ENCODE measurements at places on chromosomes 1 and 21.

GRCh38 chr1:211736351-211736915, 61.0 kb upstream of the NEK2 start:
- DNase-seq: no peak

DNA sequence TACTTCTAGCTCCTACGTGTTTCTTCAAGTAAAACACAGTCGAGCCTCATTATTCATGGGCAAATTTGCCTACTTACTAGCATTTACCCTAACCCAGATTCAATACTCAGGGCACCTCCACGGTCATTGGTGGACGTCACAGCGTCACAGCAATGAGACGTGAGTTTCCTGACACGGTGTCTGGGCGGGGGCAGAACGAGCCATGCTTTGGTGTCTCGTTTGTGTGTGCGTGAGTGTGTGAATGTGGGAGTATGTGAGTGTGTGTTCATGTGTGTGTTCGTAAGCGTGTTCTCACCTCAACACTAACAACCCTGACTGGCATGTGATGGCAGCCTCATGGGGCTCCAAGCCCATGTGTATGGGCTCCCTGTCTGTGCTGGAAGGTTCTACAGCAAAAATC, 17.5 kb upstream of the COL18A1 start:
- no peak for DNase-seq

- DNase-seq: peak; percentile 21
Measured at GRCh38 chr21:46666941-46667740, 31.7 kb downstream of the PRMT2 start.

- DNase-seq: no peak
Measured at GRCh38 chr1:208997726-208998312, 585.7 kb upstream of the CAMK1G start.

DNA sequence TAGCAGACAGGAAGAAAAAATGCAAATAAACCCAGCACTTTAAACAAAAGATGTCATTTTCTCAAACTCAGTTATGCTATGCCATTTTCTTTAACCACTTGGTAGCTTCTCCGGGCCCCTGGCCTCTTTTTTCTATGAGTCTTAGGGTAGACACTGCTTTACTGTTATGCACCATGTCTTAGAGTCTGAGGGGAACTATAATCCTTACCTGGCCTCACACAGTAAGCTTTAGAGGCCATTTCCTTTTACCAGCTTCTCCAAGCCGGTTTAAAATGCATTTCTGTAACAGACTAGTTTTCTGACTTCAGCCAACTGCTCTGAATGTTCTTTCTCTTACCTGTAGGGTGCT, 73.7 kb upstream of the EDEM3 start:
- no peak for DNase-seq

GRCh38 chr1:221695301-221695700, 46.6 kb downstream of the DUSP10 start:
- no peak for DNase-seq

DNA sequence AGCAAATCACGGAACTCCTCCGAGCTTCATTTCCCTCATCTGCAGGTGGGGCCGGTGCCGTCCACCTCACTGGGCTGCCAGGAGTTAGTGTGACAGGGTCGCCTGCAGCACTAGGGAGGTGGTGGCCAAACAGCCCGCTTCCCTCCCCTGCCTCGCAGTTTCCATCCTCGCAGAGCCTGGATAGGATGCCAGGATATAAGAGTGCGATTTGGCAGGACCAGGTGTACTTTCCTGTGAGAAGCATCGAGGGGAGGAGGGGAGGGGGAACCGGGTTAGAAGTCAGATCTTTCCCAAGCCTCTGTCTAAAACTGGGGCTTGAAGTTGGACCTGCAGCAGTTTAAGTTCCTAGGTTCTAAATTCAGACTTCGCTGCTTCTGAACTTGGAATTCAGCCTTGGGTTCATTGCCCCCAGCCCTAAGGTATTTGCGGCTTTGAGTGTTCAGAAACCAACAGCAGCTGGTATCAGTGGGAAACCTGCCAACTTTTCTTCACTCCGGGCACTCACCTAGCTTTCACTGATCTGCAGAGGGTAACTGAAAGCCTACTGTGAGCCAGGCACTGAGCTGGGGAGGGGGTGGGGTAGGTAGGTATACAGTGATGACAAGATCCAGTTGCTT, 1.7 kb upstream of the JUN start:
- DNase-seq: peak; percentile 17

DNA sequence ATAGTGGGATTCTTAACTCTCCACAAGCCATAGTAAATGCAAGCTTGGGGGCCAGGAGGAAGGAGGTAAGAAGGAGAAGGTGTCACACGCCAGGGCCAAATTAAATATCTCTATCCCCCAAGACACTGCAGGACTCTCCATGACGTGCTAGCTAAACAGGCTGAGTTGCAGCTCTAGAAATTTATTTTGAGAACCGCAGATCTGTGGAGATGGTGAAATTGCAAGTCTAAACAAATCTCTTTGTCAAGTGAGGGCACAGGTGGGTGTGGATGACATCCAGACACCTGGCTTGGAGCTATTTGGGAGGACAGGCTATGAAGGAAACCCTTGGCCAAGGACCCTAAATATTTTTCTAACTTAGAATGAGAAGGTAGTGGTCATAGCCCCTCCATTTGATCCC, 39.5 kb upstream of the USP1 start:
- no peak for DNase-seq

- no peak for DNase-seq
Measured at GRCh38 chr1:3584915-3585314, 26.4 kb downstream of the MEGF6 start.

DNA sequence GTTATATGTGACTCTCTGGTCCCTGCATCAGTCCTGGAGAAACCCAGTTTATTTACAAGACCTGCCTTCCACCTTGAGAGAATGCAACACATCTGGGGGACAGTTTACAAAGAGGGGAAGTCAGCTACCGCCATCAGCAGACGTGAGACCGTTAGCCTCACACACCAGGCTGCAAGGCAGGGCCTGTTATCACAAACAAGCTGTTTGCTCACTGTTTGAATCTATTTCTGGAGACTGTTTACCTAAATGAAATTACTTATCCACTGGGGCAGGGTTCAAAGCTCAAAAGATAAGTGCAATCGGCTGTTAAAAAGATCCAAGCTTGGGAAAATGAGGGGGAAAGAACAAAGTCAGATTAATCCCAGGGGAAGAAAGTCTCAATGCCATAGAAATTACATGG, 134.4 kb downstream of the ZNF281 start:
- no peak for DNase-seq

- DNase-seq: no peak
Measured at GRCh38 chr21:45264146-45264911, 23.4 kb downstream of the POFUT2 start.

GRCh38 chr1:245235156-245235555, 80.4 kb downstream of the KIF26B start:
- no peak for DNase-seq

- no peak for DNase-seq
Measured at GRCh38 chr21:30268608-30269197, 14.0 kb downstream of the KRTAP24-1 start.

- peak; percentile 76 for DNase-seq
Measured at GRCh38 chr1:58816072-58816746, 32.4 kb upstream of the JUN start.

DNA sequence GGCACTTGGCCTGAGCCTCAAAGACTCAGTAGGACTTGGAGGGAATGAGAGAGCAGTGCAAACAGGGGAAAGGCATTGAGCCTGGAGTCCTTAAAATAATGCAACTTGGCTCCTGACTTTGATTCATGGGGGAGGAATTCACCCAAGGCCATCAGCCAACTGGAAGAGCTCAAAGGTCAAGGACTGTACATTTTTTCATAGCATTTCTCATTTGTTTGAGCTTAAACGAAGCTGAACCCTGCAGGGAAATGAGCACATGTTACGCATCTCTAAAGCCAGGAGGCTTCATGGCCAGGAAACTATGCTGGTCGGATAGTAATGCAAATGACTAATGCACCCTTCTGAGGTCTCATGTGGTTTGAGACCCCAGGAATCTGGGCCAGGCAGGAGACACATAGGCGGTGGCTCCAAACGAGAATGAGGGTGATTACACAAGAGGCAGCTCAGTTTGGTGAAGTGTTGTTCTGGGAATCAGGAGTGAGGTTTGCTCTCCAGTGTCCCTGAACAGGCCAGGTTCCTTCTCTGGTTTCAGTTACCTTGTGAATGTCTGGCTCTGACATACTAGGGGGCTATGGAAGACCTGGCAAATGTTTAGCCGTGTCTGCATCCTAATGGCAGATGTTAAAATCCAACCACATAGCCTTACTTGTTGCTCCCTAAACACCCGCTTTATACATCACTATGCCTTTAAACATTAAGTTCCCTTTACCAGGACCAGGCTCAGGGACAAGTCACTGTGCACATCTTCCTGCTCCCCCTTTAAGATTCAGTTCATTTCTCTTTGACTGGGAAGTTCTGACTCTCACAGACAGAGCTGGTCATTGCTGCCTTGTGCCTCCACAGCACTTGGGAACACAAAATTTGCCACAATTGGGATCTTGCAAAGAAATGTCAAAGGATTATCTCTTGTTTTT, 503.9 kb upstream of the USP24 start:
- no peak for DNase-seq

DNA sequence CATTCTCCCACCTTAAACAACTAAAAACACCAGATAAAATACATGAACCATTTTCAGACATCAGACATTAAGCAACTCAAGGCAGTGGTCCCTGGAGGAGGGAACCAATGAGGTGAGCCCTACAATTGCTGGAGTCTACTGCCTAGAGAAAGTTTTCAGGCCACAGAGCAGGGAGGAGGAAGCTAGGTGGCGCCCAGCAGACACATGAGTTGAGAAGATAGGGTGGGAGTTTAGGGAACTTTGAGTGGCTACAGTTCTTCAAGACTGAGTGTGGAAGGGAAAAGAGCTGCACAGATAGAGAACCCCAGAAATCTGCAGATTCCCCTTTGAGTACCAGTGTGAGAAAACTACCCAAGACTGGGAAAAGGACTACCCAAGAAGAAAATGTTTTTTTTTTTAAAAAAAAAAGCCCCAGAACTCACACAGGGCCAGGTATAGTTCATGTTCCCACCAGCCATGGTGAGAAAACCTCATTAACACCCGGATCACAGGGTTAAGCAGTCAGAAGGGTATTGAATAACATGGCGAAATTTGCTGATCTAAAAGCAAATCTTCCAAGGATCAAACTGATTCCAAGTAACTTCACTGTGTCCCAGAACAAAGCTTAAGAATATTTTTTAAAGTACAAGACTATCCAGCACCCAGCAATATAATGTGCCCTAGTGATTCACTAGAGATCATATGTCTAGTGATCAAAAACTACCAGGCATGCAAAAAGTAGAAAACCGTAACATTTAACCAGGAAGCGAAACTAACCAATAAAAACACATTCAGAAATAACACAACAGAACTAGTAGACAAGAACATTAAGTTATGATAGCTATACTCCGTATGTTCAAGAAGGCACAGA, 12.0 kb downstream of the ALDH9A1 start:
- no peak for DNase-seq

DNA sequence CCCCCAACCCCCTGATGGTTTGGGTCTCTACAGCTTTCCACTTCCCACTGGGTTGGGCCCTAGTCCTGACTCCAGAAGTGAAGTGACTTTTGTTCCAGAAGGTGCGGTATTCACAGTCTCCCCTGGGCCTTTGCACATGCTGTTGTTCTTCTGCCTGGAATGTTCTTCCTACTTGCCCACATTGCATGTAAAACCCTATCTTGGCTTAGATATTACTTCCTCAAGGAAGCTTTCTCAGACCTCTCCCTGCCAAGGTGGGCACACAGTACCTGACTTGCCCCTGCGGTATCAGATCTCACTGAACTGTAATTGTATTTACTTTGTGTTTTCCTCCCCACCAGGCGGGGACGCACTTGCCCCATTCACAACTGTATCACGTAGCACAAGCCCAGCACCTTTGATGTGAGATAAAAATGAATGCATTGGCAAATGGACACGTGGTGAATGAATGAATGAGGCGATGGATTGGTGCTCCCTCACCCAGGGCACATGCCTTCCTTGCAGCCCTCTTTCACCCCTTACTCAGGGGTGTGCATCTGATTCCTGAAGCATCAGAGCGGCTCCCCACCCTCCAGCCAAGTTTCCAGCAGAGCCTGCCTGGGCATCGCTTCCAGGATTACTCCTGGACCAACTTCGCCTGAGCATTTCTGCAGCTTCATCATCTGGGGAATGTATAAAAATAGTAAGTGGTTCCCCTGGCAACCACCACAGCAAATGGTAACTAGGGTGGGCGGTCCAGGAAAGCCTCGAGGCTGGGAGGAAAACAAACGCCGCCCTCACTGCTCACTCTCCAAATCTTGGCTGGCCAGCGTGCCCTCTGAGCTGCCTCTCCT, 19.8 kb downstream of the NENF start:
- no peak for DNase-seq

- DNase-seq: no peak
Measured at GRCh38 chr1:230189341-230189740, 122.3 kb downstream of the GALNT2 start.
